AG10803 (cell line): ENCODE measurements at places on chromosomes 1 and 21.
A peak's percentile ranks its signal among the peaks of the same experiment; 100 is the strongest.

GRCh38 chr1:23638188-23638619 lies 53.4 kb upstream of the RPL11 start:
- no peak for DNase-seq

DNA sequence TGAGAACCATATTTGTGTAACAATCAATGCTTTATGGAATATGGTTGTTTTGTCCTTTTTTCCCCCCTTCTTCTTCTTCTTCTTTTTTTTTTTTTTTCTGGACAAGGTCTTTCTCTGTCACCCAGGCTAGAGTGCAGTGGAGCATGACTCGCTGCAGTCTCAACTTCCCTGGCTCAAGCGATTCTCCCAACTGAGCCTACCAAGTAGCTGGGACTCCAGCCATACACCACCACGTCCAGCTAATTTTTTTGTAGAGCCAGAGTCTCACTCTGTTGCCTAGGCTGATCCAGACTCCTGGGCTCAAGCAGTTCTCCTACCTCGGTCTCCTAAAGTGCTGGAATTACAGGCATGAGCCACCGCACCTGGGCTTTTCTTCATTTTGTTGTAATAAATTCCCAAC lies 86.7 kb downstream of the FMN2 start:
- peak; percentile 23 for DNase-seq

DNA sequence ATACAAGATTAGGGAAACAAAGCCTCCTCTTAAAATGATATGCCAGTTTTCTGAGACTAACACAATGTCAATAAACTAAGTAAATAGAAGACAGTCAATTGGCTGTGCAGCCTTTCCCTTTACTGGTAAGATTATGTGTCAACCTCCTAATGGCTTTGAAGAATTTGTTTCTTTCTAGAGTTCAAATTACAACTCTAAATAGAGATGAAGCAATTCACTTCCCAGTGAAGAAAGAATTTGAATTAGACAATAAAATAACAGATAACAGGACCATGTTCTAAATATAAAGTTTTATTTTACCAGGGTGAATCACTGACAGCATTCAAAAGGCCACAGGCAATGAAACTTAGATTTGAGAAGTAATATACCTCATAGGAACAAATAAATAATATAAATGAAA lies 680.3 kb downstream of the PLA2G4A start:
- DNase-seq: no peak

DNA sequence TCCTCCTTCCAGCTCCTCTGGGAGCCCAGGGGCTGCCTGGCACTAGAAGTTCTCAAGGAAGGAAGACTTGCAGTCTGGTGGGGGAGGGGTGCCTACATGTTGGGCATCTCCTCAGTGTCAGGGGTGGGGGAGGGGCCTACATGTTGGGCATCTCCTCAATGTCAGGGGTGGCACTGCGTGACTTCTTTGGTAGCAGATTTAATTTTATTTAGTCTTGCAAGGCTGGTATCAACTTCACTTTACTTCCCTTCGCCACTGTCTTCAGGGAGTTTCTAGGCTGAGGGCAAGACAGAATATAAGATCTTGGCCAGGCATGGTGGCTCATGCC lies 18.5 kb downstream of the ADORA1 start:
- DNase-seq: no peak

- DNase-seq: no peak
Observed at GRCh38 chr1:169528215-169529067, 42.7 kb upstream of the SLC19A2 start.

DNA sequence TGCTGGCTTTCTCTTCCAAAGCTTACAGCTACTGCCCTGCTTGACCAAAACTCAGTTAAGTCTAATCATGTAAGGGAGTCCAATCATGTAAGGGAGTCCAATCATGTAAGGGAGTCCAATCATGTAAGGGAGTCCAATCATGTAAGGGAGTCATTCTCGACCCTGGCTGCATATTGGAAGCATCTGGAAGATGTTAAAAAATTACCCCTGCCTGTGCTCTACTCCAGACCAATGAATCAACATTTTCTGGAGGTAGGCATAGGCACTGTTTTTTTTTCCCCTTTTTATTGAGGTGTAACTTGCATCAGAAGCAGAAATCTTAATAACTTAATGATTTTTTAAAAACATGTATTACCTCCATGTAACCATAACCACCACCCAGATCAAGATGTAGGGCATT lies 9.4 kb downstream of the PIGP start:
- DNase-seq: no peak

GRCh38 chr21:43323244-43324005 lies 103.5 kb downstream of the SIK1 start:
- DNase-seq: peak; percentile 17

DNA sequence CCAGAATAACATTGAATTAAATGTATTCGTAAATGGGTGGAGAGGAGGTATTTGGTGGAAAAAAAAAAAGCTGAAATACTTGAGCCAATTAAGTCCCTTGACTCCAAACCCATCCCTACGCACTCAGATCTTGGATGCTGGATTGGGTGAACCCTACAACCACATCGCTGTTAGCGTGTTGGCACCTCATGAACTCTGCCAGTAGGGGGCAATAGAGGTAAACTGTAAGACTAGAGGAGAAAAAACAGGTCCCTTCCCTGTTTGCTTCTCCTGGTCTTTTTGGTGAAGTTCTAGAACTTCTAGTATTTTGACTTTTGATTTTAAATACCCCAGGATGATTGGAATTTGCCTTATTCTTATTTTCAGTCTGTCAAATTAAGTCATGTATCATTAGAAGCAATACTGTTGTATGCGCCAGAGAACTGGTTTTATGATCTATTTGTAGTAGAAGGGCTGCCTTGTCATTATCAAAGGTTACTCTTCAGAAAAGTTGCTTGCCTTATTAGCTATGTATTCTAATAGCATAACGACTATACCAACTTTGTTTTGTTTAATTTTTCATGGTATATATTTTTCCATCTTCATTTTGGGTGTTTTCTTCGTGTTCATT lies 1.9 kb upstream of the OR13G1 start:
- DNase-seq: peak; percentile 4

GRCh38 chr21:34073749-34074282 lies 438 bp downstream of the MRPS6 start:
- DNase-seq: peak; percentile 26

- peak; percentile 74 for DNase-seq
Observed at GRCh38 chr1:222994511-222995235, 148.4 kb downstream of the TLR5 start.

- peak; percentile 25 for DNase-seq
Observed at GRCh38 chr1:246107516-246108277, 399.4 kb downstream of the SMYD3 start.
